ENCODE measurements at places on chromosomes 11 and 22.

GRCh38 chr11:111815489-111815888 is 49.3 kb upstream of the PPP2R1B start:
- DNase-seq, result no peak

GRCh38 chr22:30280505-30280904 is 8.8 kb downstream of the CASTOR1 start:
- no peak for DNase-seq

- peak; percentile 26 for DNase-seq
Measured at GRCh38 chr11:128116885-128117284, 470.5 kb downstream of the ETS1 start.

DNA sequence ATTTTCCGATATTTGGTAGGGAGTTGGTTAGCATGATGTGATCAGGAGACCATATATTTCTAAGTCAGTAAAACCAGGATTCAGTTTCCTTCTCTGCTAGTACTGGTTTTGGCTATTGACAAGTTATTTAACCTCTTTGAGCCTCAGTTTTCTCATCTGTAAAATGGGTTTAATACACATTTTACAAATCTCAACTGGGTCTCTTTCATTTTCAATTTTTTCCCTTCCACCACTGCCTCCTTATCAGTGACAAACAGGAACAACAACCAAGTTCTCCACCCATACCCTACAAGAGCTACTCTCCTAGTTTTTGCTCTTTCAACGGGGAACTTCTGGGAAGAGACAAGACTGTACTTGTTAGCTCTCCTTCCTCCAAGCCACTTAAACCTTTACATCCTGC is 6.2 kb upstream of the APLP2 start:
- DNase-seq, result no peak

DNA sequence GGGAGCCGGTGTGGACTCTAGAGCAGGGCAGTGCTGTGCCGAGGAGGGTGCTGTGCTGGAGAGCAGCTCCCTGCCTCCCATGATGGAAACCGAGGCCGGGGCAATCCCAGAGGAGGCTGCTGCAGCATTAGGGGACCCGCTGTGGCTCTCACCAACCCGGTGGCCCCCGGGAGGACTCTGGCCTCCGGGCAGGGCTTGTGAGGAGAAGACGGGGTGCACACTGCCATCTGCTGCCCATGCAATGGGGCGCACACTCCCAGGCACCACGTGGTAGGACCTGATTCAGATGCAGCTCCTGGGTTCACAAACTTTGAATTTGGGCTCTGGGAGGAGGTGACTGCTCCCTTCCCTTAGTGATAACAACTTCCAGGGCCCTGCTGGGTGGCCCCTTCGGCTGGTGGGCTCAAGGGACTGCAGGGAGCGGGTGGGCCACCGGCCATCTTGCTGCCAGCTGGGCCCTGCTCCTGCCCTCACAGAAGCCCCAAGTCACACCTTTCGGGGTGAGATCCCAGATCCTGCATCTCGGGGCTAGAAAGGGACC is 93.8 kb upstream of the FGF3 start:
- DNase-seq, result peak; percentile 14

GRCh38 chr11:16986434-16987204 is 27.6 kb downstream of the PLEKHA7 start:
- DNase-seq, result no peak

- DNase-seq, result no peak
Measured at GRCh38 chr22:45205276-45205925, 35.3 kb downstream of the KIAA0930 start.

- no peak for DNase-seq
Measured at GRCh38 chr11:33860926-33861325, 30.9 kb downstream of the LMO2 start.

DNA sequence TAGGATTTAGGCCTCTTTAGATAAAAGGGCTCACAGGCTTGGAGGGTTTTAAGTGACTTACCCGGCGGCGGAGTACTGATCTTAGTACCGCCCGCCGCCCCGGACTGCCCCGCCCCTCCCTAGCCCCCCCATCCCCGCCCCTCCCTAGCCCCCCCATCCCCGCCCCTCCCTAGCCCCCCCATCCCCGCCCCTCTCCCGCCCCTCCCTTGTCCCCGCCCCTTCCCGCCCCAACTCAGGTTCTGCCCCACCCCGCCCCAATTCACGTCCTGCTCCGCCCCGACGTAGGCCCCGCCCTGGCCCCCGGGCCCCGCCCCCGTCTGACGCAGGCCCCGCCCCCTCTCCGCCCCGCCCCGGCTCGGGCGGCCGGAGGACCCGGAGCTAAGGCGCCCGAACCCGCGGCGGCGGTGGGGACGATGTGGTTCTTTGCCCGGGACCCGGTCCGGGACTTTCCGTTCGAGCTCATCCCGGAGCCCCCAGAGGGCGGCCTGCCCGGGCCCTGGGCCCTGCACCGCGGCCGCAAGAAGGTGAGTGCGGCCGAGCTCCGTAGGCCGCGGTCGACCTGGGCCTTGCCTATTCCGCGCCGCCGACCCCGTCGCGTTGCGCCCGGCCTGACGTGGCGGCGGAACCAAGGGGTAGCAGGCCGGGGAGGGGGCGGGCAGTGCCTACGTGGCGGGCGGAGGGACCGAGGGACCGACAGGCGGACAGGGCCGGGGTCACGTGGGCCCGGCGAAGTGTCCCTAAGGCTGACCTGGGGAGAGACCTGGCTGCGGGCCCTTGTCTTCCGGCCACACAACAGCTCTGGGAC is at the start of gene SCYL1:
SCYL1 (plus strand) TSS at position 343 of the 805 bp plus-strand sequence; CDS start at position 414, 71 bp downstream.
- DNase-seq, result peak; percentile 88

DNA sequence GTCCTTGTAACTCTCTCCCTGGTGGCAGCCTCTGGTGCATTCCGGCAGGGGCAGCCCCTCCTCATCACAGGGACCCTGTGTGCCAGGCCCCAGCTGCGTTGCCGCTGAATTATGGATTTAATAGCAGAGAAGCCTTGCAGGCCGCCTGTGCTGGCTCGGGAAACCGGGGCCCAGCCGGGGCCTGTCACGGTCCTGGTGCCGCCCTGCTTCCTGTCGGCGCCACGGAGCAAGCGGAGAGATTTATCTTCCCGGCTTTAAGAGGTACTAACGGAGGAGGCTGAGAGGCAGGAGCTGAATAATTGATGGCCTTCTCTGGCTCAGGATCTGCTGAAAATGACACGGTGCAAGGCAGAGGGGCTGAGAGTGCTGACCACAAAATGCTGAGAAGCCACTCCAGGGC is 54.0 kb upstream of the CCDC188 start:
- DNase-seq, result no peak

DNA sequence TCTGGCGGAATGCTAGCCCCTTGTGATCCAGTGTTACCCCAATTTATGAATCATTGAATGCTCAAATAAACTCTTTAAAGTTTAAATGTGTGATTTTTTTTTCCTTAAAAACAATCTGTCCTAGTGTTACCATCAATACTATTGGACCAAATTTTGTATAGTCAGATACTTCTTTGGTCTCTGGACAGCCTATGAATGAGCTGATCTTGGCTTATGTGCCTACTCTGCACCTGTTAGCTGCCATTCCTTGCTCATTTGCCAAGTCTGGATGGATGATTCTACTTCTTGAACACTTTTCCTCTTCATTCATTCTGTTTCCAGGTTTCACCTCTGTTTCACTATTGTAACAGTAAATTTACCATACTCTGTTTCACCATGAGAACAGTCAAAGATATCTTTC is 226.5 kb upstream of the ZBED5 start:
- DNase-seq, result no peak

- no peak for DNase-seq
Measured at GRCh38 chr11:15204711-15205110, 90.0 kb downstream of the INSC start.

DNA sequence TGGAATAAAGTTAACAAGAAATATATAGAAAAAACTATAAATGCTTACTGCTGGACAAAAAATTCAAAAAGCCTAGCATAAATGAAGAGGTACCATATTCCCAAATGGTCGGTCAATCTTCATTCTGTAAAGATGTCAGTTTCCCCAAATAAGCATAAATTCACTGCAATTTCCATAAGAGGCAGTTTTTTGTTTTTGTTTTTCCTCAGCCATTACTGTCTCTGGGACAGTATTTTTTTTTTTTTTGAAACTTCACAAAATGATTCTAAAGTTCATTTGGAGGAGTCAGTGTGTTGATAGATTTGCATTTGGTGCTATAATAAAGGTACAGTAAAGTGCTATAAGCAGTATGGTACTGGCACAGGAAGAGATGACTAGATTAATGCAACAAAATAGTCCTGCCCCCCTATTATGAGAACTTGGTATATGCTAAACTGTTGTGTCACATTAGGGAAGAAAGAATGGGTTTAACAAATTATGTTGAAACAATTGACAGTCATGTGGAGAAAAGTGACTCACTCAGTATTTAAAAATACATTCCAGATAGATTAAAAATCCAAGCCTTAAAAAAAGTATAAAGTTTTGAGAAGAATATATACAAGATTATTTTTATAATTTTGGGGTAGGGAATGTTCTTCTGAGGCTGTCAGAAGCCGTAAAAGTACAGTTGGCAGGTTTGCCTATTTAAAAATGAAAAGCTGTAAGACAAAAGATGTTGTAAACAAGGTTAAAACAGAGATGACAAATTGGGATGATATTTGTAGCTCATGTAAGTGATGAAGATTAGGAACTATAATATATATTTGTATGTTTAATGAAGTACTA is 2.6 kb upstream of the FTH1 start:
- DNase-seq, result peak; percentile 92

GRCh38 chr22:38694940-38695339 is 5.8 kb downstream of the JOSD1 start:
- DNase-seq, result no peak

DNA sequence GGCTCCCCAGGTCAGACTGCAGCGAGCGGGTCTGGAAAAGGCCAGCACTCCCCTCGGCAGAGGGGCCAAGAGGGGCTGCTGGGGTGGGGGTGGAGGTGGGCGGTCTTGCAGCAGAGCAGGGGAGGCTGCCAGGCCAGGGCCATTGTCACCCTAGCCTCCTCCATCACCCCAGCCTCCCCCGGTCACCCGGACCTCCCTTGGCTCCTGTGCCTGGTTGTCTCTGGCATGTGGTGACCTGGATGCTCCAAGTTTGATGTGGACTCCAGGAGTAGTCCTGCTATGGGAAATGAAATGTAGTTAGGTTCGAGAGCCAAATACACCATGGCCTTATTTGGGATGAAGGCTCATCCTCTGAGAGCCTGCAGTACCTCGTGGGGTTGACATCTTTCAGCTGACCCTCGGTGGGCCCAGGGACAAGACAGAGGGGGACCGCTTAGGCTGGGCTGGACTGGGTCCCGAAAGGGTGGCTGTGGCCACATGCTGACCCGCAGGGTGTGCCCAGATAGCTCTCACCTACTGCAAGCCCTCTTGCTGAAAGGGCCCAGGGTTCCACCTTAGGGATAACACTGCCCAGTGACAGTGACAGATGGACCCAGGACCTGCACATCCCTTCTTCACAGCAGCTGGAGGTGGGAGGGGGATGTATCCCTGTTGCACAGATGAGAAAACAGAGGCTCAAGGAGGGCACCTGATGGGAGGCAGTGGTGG is 24.1 kb downstream of the MRGPRD start:
- DNase-seq, result no peak

DNA sequence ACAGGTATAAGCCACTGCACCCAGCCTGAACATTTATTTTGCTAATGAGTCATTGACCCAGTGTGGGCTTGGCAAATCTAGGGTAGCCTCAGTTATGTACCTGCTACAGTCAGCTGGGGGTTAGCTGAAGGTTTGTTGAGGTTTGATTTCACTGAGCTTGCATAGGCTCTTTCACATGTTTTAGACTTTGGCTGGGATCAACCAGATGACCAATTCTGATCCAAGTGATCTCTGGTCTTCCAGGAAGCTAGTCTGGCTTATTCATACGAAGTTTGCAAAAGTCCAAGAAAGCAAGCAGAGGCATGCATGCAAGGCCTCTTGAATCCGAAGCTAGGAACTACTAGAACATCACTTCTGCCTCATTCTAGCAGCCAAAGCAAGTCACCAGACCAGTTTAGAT is 21.0 kb downstream of the SERPING1 start:
- DNase-seq, result no peak

DNA sequence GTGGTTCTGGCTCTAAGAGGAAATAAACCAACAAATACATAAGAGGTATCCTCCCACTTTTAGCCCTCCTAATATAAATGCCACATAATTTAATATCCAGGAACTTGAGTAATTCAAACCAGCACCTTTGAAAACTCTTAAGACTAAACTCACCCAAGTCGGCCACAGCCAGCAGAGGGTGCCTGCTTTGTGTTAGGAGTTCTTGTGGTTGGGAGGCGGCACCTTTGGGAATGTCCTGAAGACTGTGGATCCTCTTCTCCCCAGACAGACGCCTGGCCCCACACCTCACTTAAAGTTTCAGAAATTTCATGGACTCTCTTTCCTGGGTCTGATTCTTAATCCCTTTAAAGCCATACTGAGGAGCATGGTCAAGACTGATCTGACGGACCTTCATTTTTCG is 169.0 kb downstream of the TBC1D22A start:
- DNase-seq, result peak; percentile 42

DNA sequence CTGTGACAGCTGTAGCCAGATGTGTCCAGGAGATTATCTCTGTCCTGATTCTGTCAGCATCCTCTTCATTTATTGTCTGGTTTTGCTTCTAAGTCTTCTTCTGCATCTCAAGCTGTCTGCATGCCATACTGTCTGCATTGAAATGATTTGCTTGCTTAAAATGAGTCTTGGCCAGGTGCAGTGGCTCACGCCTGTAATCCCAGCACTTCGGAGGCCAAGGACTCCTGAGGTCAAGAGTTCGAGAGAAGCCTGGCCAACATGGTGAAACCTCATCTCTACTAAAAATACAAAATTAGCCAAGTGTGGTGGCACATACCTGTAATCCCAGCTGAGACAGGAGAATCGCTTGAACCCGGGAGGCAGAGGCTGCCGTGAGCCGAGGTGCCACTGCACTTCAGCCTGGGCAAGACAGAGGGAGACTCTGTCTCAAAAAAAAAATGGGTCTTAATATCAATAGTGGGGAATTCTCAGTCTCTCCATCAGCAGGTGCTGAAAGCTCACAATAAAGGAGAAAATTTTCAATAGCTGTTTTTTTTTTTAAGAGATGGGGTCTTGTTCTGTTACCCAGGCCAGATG is 39.2 kb upstream of the AMPD3 start:
- no peak for DNase-seq

DNA sequence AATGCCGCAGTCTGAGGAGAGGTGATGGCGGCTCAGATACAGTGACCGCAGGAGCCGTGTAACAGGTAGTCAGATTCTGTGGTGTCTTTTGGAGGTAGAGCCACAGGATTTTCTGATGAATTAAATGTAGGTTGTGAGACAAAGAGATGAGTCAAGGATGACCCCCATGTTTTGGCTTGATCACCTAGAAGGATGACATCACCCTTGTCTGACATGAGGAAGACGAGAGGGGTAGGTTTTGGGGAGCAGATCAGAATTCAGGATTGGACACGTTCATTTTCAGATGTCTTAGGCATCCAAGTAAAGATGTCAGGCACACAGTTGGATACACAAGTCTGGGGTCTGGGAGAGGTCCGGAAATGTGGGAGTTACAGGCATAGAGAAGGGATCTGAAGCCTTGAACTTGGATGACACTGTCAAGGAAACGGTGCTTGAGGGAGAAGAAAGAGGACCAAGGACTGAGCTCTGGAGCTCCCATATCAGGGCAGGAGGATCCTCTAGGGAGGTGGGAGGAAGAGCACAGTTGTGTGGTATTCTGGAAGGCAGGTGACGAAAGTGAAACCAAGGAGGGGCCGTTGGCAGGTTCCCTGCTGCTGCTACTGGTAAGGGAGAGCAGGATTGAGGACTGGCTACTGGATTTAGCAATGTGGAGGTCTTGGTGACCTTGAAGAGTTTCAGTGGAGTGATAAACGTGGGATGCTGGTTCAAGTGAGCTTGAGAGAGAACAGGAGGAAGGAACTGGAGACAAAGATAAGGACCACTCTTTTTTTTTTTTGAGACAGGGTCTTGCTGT is 12.6 kb upstream of the GDPD5 start:
- no peak for DNase-seq

All from fibroblast of skin of scalp (primary cell).